Esophagus muscularis mucosa (tissue), 4 donors: ENCODE measurements at places on chromosomes 3 and 15. TPM values are rescaled to one million over a fixed set of nuclear protein-coding genes. Genes with fewer than 3 reads are reported as not detected.
A peak's percentile ranks its signal among the peaks of the same experiment; 100 is the strongest.

The LOXL1 gene
- 84.3 TPM for total RNA-seq

The CFAP161 gene
- total RNA-seq: not detected

DNA sequence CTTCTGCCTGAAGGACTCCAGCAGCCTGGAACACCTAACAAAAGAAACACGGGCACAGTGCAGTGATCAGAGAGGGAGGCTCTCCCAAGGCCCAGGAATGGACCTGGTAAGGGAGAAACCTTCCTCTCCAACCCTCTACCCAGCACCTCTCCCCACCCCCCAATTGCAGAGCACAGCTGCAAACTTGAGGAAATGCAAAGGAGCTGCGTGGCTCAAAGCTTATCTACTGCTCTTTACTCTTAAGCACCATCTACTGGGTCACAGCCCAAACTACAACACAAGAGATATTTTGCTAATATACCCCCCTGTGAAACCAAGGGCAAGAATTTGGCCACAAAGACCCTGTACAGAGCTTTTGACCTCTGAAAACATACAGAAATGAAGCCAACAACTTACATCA is 328.3 kb downstream of the OXSM start:
- no peaks in the 10 kb centered on the region for H3K36me3 ChIP-seq
- H3K27ac ChIP-seq: no peak overlapping the region
- H3K27me3 ChIP-seq: no peaks in the 10 kb centered on the region
- DNase-seq: no peak

GRCh38 chr3:165837058-165837525 is at the start of gene BCHE:
BCHE (minus strand) TSS chr3:165837423; CDS start chr3:165831033, 6,390 bp downstream.
- H3K4me1 ChIP-seq: peaks cover 7% of the 10 kb centered on the region
- peak within 1 kb of the TSS; percentile 68 for H3K27ac ChIP-seq
- H3K27me3 ChIP-seq: no peaks in the 10 kb centered on the region
- no peaks in the 10 kb centered on the region for H3K36me3 ChIP-seq
- H3K4me3 ChIP-seq: peak within 1 kb of the TSS; percentile 61

GRCh38 chr3:176896640-176897039 is 300.6 kb downstream of the TBL1XR1 start:
- no peak overlapping the region for H3K27ac ChIP-seq
- H3K4me3 ChIP-seq: no peak overlapping the region
- DNase-seq: no peak
- no peaks in the 10 kb centered on the region for H3K4me1 ChIP-seq

DNA sequence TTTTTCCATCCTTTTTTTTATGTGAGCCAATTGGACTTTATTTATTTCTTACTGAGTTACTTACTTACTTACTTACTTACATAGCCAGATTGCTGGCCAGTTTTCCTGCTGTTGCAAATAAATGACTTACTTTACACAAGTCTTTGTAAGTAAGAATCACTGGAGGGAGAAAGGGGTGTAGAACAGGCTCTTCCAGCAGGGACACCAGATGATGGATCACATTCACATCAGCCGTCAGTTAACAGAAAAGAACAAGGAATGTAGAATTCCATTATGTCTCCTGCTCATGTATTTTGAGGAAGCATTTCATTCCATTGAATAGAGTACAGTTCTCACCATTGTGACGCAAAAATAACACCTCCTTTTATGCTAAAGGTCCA is 188.6 kb downstream of the FNDC3B start:
- no peak for DNase-seq
- H3K4me1 ChIP-seq: no peaks in the 10 kb centered on the region
- H3K4me3 ChIP-seq: no peak overlapping the region
- no peaks in the 10 kb centered on the region for H3K27me3 ChIP-seq
- H3K27ac ChIP-seq: no peak overlapping the region

GRCh38 chr3:45127130-45127822 is 18.9 kb downstream of the CDCP1 start:
- DNase-seq: no peak
- H3K27ac ChIP-seq: no peak overlapping the region
- no peaks in the 10 kb centered on the region for H3K27me3 ChIP-seq
- peaks cover 29% of the 10 kb centered on the region for H3K4me1 ChIP-seq
- H3K36me3 ChIP-seq: no peaks in the 10 kb centered on the region

DNA sequence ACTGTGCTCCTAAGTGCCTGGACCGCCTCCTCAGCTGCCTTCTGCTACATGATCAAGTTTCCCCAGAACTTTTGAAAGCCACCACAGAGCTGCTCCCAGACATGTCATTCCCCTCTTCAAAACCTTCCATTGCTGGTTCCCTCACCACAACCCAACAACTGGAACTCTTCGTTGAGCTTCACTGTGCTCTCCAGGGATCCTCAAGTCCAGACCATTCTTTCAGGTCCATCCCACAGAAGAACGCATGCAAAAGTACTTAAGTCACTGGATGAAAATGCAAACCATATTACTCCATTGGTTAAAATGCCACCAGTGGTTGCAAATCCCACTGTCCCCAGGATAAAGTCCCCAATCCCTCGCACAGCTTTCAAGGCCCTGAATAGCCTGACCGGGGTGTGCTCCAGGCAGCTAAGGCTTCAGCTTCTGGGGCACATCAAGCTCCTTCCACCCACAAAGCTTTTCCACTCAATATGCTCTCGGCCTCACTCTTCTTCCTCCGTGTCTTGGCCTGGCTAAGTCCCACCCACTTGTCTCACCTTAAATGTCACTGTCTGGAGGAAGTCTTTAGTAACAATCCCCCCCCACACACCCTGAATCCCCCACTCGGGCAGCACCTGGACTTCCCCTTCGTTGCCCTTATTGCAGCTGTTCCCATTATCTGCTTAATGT is 84.8 kb downstream of the XXYLT1 start:
- no peaks in the 10 kb centered on the region for H3K27me3 ChIP-seq
- H3K4me3 ChIP-seq: no peak overlapping the region
- H3K36me3 ChIP-seq: no peaks in the 10 kb centered on the region

DNA sequence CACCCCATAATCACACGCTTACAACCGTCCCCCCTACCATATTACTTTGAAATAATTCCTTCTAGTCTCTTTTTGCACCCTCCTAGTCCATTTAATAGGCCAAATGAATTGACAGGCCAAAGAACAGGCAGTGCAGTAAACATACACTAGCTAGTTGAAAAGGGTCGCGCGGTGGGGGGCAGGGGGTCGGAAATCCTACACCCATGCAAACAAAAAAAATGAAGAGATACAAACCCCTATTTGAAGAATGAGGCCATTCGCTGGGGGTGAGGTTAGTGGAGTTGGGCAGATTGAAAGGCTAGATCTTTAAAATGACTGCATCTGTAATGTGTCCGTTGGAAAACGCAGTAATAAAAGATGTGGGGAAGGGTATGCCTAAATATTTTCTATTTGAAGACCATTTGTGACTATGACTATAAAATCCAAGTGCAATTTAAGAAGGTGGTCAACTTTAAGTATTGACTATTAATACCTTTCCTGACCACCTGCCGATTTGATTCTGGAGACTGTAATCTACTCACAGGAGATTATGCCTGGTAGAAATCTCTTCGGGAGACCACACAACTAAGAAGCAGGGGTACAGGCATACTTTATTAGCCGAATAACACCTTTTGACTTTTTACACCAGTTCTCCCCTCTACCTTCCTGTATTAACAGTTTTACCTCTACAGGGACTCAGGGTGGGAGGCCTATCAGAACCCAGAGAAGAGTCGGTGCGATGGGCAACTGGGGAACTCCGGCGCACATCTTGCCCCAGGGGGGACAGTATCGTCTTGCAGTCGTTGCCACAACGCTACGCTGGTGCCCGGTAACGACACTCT is 762 bp upstream of the ARL6 start:
- DNase-seq: no peak
- peak overlapping the region; percentile 69 for H3K27ac ChIP-seq
- no peaks in the 10 kb centered on the region for H3K27me3 ChIP-seq
- H3K4me1 ChIP-seq: peaks cover 12% of the 10 kb centered on the region
- H3K4me3 ChIP-seq: peak overlapping the region; percentile 81
- H3K36me3 ChIP-seq: no peaks in the 10 kb centered on the region

DNA sequence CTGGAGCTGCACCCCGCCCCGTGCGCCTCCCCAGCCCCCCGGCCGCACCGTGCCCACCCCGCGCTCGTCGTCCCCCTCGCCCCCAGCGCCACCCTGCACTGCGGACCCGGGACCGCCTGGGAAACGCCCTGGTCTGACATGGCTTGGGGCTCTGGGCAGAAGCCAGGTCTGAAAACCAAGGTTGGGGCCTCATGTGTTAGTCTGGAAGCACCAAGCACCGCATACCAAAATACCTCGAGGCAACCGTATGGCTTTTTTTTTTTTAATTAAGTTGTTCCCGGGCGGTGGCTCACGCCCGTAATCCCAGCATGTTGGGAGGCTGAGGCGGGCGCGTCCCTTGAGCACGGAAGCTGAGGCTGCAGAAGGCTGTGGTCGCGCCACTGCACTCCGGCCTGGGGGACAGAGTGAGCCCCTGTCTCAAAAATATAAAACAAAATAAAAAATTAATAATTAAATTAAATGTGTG is 91.5 kb upstream of the CHD2 start:
- H3K27ac ChIP-seq: peak overlapping the region; percentile 91
- peaks cover 31% of the 10 kb centered on the region for H3K4me1 ChIP-seq
- H3K27me3 ChIP-seq: no peaks in the 10 kb centered on the region
- H3K36me3 ChIP-seq: no peaks in the 10 kb centered on the region
- no peak for DNase-seq

GRCh38 chr15:25770618-25771337 is 92.3 kb downstream of the ATP10A start:
- peaks cover 9% of the 10 kb centered on the region for H3K4me1 ChIP-seq
- H3K4me3 ChIP-seq: no peak overlapping the region
- H3K27ac ChIP-seq: no peak overlapping the region
- peak; percentile 89 for DNase-seq
- no peaks in the 10 kb centered on the region for H3K27me3 ChIP-seq

- H3K4me1 ChIP-seq: peaks cover 19% of the 10 kb centered on the region
- DNase-seq: no peak
- peaks cover 18% of the 10 kb centered on the region for H3K36me3 ChIP-seq
- H3K27ac ChIP-seq: peak overlapping the region; percentile 62
Measured at GRCh38 chr3:141960731-141961130, 84.3 kb downstream of the ATP1B3 start.

- H3K4me1 ChIP-seq: peaks cover 20% of the 10 kb centered on the region
- DNase-seq: no peak
- H3K27ac ChIP-seq: no peak overlapping the region
- no peaks in the 10 kb centered on the region for H3K36me3 ChIP-seq
- no peaks in the 10 kb centered on the region for H3K27me3 ChIP-seq
Measured at GRCh38 chr3:151541178-151541577, 80.3 kb upstream of the IGSF10 start.

DNA sequence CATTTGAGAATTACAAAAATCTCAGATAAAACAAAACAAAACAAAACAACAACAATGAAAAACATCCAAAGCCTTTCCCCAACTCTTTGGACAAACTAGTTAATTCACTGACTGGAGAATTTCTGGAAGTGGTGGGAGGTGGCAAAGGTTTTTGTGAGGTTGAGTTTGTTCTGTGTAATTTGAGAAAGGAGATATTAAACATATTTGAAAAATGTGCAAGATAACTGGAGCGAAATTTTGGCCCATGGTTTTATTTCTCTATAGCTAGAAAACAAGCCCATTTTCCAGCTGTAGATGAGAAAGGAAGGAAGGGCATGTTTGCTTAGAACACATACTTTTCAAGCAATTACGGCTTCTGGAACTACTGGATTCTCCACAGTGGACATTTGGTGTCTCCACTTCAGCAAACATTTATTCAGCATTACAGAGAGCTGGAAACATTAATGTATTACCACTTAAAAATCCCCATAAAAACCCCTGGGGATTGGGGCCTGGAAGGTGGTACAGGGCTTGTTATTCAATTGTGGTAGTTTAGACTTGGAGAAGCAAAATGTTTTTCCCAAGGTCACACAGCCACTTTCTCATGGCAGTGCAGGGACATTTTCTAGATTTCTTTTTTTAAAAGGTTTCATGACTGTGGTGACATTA is 135.8 kb downstream of the THSD4 start:
- H3K36me3 ChIP-seq: no peaks in the 10 kb centered on the region
- no peak overlapping the region for H3K27ac ChIP-seq
- no peaks in the 10 kb centered on the region for H3K4me1 ChIP-seq
- no peaks in the 10 kb centered on the region for H3K27me3 ChIP-seq
